ENCODE measurements at places on chromosomes 6 and 20. TPM values are rescaled to one million over a fixed set of nuclear protein-coding genes. Genes with fewer than 3 reads are reported as not detected.

The CHRNA4 gene
- not detected for total RNA-seq

DNA sequence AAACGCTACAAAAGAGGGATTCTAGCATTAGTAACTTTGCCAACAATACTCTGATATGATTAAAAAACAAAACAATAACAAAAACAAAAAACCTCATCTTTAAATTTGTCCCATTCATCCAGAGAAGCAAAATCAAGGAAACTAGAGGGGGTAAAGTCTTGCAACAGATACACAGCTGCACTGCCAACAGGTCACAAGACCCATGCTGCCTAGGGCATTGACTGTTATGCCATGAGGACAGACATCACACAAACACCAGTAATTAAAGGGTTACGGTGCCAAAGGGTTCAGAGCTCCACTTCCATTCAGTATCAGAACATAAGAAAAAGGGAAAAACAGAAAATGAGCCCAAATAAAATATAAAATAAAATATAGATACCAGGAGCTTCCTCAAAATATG is 1.6 kb downstream of the TBC1D20 start:
- peak; percentile 60 for DNase-seq

DNA sequence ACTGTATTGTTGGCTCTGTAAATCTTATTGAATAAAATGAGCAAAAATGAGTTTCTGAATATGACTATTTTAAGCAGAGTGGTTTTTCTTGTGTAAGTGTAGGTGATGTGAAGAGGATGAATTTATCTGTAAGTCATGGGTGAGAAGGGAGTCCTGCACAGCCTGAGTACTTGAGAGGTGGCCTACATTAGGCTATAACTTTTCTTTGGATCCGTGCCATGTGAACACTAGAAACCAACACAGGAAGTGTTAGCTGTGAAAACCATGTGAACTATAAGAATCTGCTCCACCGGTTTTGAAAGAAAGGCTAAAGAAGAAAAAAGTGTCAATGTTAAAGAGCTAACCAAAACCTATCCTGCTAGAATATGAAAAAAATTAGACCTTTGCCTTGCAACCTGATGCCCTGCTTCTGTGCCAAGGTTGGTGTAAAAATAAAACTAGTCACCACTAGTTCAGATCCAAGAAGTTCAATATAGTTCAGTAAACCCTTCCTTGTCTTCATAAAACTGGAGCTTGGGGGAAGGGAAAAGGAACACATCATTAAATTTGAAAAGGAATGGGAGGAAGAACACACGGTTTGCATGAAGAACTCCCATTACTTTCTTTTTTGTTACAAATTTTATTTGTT is 21.3 kb downstream of the PLCB1 start:
- peak; percentile 66 for DNase-seq

The NKAIN4 gene
- 7.5 TPM for total RNA-seq

The SYCP2L gene
- total RNA-seq = 0.35 TPM

DNA sequence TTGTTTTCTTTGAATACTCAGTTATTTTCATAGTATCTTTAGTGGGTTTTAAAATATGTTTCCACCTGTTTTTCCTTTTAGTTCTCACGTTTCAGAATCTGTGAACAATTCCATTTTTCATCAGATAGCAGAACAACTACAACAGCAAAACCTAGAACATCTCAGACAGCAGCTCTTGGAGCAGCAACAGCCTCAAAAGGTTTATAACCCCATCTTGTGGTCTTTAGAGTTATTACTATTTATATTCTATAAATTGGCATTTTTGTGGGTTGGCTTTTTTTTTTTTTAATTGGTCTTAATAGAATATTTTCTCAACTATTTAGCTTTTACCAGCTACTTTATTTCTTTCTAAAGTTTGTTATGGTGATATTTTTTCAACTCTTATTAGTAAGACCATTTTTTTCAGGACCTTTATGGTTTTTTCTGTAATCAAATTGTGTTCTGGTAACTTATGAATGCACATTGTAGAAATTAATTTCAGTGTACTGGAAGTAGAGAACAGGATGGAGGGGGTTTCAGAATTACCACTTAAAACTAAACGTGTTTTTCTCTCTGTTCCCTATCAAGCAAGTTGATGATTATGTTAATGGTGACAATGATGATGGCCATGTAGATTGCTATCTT is 72.2 kb downstream of the SCAF8 start:
- DNase-seq = peak; percentile 56

The RUNX2 gene
- 34.1 TPM for total RNA-seq

The MEI4 gene
- total RNA-seq = 1.2 TPM

The PDE10A gene
- 52.1 TPM for total RNA-seq

DNA sequence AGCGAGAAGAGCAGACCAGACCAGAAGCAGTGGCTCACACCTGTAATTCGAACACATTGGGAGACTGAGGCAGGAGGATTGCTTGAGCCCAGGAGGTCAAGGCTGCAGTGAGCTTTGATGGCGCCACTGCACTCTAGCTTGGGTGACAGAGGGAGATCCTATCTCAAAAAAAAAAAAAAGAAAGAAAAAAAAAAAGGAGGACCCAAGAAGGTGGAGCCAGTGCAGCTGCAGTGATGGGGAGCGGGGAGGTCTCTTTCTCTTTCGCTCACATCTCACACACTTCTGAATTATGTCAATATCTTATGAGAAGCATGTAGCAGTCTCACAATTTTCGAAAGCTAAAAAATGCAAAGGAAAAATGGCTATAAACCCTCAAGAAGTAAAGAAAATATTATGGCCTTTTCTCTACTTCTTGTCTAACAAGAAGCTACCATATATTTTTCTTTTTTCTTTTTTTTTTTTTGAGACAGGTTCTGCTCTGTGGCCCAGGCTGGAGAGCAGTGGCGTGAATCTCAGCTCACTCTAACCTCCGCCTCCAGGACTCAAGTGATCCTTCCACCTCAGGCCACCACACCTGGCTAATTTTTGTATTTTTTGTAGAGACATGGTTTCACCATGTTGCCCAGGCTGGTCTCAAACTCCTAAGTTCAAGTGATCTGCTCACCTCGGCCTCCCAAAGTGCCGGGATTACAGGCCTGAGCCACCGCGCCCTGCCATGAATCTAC is 3.8 kb upstream of the SPO11 start:
- DNase-seq = no peak

The TRIM15 gene
- not detected for total RNA-seq

The TRAPPC3L gene
- not detected for total RNA-seq

GRCh38 chr6:161837449-161837735 is 563.5 kb upstream of the AGPAT4 start:
- DNase-seq = no peak

DNA sequence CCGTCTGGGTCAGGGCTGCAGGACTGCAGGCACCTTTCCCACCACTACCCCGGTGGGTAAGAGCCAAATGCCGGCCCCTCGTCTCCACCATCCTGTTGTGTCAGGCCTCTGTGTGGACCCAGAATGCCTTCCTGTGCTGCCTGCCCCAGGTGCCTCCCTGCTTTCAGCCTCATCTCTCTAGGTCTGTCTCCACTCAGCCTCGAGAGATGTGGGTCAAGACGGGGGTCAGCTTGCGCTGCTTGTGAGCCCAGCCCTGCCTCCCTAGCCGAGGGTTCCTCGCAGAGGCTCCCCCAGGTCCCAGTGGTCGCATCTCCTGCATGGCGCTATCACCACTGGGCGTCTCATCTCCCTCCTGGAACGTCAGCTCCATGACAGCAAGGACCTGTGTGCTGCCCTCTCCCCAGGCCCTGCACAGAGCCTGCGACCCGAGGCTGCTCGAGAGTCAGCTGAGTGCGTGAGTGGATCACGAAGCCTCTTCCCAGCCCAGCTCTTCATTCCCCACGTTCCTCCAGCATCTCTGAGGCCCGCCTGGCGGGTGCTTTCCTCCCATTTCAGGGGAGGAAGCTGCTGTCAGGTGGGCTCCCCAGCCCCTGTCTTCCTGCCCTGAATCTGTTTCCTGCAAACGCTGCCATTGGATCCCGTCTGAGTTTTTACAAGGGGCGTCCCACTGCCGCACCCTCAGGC is 38.7 kb upstream of the ZBP1 start:
- no peak for DNase-seq

The ADGRF4 gene
- 0.10 TPM for total RNA-seq

- no peak for DNase-seq
Observed at GRCh38 chr6:13872681-13873080, 52.1 kb upstream of the RNF182 start.

The UBD gene
- 39.4 TPM for total RNA-seq

DNA sequence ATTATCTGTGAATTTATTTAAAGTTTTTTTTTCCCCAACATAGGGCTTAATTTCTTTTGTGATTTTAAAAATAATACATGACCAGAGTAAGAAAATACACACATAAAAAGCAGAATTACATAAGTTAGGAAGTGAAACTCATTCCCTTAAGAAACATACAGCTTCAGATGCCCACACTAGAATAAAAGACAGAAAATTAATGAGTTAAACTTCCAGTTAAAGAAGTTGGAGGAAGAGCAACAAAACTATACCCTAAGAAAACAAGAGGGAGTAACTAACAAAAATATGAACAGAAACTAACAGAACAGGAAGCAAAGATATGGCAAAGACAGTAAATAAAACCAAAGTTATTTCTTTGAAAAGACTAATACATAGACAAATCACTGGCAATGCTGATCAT is 107.6 kb upstream of the CEP85L start:
- DNase-seq = no peak

DNA sequence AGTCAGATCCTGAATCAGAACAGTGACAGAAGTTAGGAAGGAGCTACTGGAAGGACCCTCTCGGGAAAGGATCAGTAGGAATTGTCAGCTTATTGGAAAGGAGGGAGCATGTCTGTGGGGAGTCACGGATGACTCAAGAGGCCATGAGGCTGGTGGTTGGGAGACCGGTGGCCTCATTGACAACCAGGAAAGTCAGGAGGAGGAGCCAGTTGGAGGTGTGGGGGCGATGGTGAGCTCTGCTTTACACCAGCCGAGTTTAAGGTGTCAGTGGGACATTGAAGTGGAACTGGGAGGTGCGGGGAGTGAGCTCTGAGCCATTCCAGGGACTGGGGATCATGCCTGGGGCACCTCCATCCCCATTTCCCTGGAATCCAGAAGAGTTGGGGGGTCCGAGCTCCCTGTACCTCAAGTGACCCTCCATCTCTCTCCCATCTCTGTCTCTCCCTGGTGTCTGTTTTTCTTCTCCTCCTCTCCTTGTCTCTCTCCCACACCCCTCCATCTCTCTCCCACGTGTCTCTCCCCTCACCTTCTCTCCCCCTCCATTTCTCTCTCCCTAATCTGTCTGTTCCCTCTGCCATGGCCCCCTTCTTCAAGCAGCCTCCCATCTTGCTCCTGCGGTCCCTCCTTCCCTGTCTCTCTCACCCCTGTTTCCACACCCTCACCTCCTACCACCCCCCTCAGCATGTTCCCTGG is 14.3 kb upstream of the ZBTB9 start:
- DNase-seq = no peak

- DNase-seq = peak; percentile 39
Observed at GRCh38 chr6:43807228-43808061, 37.4 kb downstream of the VEGFA start.

The VSTM2L gene
- 8.0 TPM for total RNA-seq

DNA sequence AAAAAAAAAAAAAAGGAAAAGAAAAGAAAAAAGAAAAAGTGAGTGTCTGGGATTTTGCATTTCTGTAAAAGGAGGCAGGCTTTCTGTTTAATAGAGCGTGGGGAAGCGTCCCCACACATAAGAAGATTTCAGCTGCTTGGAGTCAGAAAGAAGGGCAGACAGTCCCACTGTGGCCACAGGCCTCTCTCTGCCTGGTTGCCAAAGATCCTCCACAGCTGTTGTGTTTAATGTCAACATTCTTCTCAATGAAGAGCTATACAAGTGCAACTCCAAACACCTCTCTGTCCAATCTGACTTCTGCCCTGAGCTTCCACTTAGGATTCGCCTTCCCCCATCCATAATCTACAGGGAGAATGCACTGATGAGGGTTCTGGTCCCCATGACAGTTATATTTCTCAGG is 64.3 kb upstream of the MLN start:
- no peak for DNase-seq

GRCh38 chr6:26022132-26022472 is 59.5 kb downstream of the TRIM38 start:
- DNase-seq = peak; percentile 78

Measured in renal cortical epithelial cell (primary cell).